ENCODE measurements at places on chromosomes 3 and 15.

DNA sequence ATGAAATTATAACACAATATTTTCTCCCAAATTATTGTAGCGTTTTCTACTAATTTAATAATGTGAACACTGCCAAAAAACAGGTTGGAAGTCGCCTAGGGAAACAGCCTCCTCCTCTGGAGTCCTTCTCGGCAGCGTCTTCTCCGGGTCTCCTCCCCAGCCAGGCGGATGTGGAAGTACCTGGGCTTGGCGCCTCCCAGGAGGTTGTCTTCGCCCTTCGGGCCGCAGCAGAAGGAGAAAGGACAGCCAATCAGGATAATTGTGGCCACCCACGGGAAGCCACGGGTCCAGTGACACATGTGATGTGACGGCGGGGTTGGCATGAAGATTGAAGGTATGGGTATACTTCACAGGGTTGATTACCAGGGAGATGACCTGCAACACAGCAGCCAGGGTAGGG is 491.2 kb downstream of the PYDC2 start:
- DNase-seq: no peak

DNA sequence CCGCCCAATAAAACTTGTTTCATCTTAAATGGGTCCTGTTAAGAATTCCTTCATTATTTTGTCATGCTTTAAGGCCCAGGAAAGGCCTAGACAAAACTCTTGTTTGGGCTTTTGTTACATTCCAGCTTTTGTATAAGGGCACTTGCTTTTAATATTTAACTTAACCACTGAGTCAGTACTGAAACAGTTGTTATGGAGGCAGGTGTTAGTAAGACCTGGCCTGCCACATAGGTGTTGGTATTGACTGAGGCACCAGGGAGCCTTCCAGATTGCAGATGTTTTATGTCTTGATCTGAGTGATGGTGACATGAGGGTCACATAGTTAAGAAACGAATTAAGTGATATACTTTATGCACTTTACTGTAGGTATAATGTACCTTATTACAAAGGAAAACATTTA is 274.9 kb upstream of the TGFBR2 start:
- DNase-seq: no peak

DNA sequence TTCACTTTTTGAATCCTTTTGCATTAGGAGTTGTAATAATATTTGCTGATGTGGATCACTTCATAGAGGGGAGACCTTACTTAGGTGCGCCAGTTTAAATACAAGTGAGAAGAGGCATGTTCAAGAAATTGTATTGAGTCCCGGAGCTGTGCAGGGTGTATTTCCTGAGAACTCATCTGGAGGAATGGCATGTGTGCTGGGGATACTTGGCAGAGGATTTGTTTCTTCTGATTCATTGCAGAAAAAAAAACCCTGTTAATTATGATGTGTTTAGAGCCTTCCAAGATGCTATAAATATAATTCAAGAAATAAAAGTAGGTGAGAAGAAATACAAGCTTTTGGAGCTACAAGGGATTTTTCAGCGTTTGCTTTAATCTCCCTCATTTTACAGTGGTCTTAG is 97.6 kb downstream of the TPRG1 start:
- DNase-seq: no peak

DNA sequence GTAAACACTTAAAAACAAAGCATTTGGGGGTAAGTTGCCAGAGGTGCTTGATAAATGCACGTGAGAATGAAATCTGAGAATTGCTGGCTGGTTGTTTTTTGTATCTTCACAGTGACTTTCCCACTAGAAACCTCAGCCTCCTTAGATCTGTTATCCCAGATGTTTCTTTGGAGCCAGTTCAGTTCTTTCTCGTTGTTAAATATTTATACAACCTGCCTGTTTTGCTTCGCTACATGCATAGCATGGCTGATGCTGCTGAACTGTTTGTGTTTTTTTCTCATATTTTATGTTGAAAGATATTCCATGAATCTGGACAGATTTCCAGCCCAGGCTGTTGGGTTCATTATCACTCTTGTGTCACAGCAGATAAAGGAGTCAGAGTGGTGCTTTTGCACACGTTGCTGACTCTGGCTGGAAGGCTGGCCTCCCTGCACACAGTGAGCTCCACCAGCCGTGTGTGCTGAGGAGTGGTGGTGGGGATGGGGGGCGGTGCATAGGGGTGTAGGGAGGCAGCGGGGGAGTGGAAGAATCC is 80.2 kb downstream of the ARNT2 start:
- DNase-seq: no peak

- no peak for DNase-seq
Measured at GRCh38 chr3:107315141-107315540, 62.1 kb upstream of the CCDC54 start.

DNA sequence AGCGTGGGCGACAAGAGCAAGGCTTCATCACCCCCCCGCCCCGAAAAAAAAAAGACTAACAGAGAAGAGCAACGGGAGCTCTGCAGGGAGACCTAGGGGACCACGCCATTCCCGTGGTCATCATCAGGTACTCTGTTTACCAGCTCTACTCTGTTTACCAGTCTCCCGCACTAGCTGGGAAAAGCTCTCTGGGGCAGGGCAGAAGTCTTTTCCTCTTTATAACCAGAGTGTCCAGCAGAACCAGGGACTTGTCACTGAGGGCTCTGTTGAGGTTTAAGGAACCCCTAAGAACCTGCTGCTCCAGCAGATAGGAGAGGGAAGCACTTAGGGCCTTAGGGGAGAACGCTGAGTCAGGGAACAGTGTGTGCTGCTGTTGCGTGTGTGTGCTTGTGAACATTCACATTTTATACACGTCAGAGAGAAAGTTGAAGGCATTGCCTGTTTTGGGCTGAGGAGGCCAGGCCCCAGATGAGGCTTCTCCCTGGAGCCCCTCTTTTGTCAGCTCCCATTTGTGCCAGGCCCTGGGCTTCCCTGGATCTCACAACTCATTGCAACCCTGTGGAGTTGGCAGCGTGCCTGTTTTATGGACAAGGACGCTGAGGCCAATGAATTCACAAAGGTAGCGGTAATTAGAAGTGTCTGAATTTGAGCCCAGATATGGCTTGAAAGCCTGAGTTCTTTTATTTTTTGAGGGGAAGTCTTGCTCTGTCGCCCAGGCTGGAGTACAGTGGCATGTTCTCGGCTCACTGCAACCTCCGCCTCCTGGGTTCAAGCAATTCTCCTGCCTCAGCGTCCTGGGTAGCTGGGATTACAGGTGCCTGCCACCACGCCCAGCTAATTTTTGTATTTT is 24.2 kb upstream of the ERICH6 start:
- DNase-seq: no peak

DNA sequence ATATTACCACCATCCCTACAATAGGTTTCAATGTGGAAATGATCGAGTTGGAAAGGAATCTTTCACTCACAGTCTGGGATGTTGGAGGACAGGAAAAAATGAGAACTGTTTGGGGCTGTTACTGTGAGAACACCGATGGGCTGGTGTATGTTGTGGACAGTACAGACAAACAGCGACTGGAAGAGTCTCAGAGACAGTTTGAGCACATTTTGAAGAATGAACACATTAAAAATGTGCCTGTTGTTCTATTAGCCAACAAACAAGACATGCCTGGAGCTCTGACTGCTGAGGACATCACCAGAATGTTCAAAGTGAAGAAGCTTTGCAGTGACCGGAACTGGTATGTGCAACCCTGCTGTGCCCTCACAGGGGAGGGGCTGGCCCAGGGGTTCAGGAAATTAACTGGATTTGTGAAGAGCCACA is 510 bp downstream of the ARL14 start:
- DNase-seq: no peak

- DNase-seq: no peak
Measured at GRCh38 chr15:42079401-42079908, 14.9 kb downstream of the PLA2G4D start.

- DNase-seq: no peak
Measured at GRCh38 chr3:56781762-56782161, 20.0 kb downstream of the ARHGEF3 start.

DNA sequence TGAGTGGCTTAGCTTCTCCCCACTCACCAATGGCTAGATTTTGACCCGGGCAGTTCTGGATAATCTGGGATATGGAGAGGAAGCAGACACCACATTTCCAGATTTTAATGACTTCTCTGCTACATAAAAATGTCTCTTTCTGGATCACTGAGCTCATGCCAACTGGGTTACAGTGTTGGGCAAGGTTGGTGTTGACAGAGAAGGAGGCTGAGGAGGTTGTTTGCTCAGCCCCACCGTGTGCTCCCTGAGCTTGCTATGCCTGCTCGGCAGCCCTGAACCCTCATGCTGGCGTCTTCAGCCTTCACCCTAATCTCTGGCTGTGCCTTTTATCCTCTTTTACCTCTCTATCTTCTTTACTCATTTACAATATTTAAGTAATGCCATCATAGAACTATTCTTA is 53.0 kb upstream of the KPNA4 start:
- no peak for DNase-seq

- DNase-seq: no peak
Measured at GRCh38 chr15:63985221-63986184, 60.8 kb downstream of the DAPK2 start.

- no peak for DNase-seq
Measured at GRCh38 chr3:194472290-194472920, 14.4 kb downstream of the ATP13A3 start.

DNA sequence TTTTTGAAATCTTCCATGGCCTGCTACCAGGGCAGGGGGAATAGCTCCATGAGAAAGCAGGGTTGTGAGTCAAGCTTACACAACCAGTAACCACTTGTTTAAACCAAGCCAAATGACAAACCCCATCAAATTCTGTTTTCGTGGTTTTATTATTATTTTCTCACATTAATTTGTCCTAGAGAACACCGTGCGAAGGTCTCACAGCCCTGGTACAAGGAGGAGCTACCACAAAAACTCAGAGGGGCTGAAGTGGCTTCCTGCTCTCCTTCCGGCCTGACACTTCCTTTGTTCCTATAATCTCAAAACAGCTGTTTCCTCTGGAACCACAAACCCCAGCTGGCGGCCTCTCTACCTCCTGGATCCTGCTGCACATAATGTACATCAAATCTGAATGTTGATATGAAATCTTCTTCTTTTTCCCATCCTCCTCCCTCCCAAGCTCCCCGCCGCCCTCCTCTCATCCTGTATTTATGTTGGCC is 375.9 kb downstream of the MCTP2 start:
- no peak for DNase-seq

GRCh38 chr3:14775011-14775410 is 43.8 kb upstream of the FGD5 start:
- DNase-seq: no peak

GRCh38 chr15:31328969-31329639 is 2.5 kb downstream of the KLF13 start:
- no peak for DNase-seq

- DNase-seq: no peak
Measured at GRCh38 chr15:28954466-28955159, 68.8 kb downstream of the APBA2 start.

GRCh38 chr3:140455521-140456214 is 222.2 kb upstream of the TRIM42 start:
- no peak for DNase-seq

DNA sequence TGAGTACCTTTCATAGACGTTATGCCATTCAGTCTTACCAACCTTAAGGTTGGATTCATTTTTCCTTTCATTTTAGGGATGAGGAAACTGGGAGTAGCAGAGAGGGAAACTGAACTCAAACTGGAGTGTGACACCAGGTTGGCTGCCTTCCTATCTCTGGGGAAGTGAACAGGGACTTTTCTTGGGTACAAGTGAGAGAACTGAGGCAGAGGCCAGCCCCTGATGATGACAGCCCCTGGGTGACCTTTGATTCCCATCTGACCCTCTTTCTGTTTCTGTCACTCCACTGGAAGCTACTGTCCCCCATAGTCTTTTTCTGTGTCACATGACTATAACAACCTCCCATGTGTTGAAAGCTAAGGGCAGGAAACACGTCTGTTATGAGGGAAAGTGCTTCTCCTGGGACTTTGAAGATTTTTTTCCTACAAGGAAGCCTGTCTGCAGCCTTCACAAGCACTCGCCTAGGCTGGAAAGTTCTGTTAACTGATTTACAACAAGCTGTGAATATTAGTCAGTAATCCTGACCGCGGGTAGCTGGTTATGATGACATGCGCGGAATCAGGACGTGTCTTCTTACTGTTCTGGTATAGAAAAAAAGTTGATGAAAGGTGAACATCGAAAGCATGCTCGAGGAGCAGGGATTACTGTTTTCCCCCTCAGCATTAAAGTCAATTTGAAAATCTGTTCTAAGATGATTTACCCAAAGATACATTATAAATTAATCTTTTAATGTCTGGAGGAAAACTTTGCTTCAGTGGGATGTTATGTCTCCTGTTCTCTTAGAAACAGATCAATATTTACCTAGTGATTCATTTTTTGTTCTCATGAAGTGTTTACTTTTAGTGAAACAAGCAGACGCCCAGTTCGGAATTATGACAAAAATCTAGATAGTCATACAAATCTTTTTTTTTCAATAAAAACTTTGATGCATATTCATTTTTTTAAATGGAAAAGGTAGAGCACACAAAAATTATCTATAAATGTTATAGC is 31.5 kb downstream of the ABHD2 start:
- DNase-seq: no peak

DNA sequence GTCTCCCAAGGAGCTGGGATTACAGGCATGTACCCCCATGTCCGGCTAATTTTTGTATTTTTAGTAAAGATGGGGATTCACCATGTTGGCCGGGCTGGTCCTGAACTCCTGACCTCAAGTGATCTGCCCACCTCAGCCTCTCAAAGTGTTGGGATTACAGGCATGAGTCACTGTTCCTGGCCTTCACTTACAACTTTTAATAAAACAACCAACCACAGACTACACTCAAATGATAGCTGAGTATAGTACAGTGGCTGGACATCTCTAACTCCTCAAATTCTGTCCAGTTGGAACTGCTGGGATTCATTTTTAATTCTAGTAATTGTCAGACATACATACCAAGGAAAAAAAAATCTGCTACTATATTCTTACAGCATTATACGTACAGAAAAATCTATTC is 71.0 kb downstream of the PBRM1 start:
- DNase-seq: no peak

GRCh38 chr3:11536132-11536935 is 107.4 kb downstream of the VGLL4 start:
- DNase-seq: no peak

DNA sequence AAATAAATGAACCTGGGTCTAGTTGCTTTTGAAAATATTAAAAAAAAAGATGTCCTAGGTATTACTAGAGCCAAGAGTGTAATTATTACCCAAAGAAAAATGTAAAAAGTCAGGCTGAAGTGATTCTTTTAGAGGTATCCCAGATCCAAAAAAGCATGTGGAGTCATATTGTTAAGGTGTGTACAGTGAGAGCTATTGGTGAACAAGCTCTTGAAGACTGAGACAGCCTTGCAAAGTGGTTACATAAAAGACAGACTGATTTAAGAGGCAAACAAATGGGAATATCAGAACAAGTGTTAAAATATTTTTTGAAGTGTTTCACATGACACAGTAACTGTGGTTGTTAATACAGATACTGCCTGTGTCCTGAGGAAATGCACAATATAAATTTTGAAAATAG is 624.5 kb downstream of the PLOD2 start:
- DNase-seq: no peak

- DNase-seq: no peak
Measured at GRCh38 chr3:44114142-44114541, 127.5 kb upstream of the TOPAZ1 start.

DNA sequence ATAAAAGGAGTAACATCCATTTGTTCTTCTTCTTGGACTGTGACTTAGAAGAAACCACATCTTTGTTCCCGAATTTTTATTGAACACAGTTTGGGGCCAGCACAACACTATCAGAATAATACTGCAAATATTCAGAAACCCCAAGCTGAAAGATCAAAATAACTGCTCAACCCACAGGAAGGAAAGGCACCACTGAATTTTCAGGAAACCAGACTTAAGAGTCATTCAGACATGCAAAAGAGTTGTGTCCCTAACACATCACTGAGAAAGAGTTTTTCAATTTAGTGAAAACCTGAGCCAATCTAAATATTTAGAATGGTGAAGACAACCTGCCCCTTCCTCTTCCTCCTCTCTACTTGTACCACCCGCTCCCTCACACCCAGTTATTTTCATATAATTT is 295.0 kb upstream of the RORA start:
- no peak for DNase-seq

Measured in NCI-H187 treated with DMSO at 0.1 percent for 48 hours (cell line).